Inflammatory macrophage treated with lipopolysaccharide for 4 hours (primary cell): ENCODE measurements at places on chromosomes 1 and 21.

- DNase-seq, result no peak
Measured at GRCh38 chr1:220299337-220299736, 27.1 kb upstream of the RAB3GAP2 start.

DNA sequence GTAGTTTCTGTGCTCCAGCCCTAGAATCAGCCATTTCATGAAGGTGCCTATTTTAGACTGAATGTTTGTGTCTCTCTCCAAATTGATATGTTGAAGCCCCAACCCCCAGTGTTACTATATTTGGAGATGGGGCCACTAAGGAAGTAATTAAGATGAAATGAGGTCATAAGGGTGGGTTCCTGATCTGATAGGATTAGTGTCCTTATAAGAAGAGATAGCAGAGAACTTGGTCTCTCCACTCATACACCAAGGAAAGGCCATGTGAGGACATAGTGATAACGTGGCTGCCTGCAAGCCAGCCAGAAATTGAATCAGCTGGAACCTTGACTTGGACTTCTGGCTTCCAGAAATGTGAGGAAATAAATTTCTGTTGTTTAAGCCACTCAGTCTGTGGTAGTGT lies 12.3 kb downstream of the RAVER2 start:
- no peak for DNase-seq

DNA sequence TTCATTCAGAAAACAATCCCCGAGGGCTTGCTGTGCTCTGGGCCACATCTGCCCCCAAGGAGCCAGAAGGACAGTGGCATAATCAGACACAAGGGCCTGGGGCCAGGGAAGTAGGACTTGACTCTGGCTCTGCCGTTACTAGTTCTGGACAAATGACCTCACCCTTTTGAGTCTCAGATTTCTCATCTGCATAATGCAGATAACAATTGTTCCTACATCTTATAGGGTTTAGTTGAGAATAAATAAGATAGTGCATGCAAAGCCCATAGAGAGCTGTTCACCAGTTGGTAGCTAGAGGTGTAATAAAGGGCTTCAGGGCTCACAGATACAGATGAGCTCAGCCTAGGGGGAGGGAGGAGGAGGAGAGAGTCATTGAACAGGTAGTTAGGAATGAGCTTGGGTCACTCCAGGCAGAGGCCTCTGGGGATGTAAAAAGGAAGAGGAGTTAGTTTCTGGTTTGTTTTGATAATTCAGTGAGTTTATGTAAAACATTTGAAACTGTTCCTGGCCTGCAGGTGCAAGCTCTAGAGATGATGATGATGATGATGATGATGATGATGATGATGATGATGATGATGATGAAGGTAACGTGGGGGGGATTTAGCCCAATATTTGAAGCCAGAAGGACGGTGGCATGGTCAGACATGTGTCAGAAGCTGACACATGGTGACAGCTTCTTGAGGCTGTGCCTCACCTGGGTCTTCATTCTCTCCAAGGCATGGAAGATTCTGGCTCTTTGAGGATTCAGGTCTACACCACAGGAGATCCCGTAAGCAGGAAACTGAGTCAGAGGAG lies 858 bp downstream of the LACTBL1 start:
- DNase-seq, result no peak

- DNase-seq, result peak; percentile 64
Measured at GRCh38 chr1:199701726-199702125, 325.8 kb upstream of the NR5A2 start.

GRCh38 chr1:3504151-3504821 lies 49.8 kb downstream of the ARHGEF16 start:
- peak; percentile 68 for DNase-seq

- no peak for DNase-seq
Measured at GRCh38 chr1:32924881-32925344, 23.7 kb upstream of the TMEM54 start.

DNA sequence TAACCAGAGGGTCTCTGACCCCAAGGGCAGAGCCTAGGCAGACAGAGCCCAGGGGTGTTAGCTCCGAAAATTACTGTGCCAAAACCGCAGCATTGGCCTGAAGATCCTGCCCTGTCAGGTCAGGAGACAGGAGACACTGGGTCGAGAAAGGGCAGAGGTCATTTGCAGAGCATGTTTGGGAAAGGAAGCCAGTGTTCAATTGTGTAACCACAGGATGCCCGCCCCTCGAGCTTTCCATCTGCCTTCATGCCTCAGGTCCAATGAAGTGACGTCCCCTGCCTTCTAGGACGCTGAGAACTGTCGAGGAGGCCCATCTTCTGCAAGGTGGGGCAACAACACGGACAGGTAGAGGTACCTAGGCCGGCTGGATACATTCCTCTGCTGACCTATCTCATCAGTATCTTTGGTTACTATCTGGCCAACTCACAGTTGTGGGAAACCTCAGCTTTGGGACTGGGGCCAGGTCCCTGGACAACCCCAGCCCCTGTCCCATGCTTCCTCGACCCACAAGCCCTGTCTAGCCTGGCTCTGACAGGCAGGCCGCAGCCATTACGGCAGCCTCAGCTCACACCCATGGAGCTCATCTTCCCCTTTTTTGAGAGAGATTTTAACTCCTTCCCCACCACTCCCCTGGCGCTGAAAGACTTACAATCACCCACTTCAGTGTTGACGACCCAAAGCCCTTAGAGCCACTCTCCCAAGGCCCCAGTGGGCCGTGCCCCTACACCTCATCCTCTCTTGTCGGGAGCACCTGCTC lies 1.3 kb downstream of the ARL8A start:
- DNase-seq, result peak; percentile 76

- DNase-seq, result no peak
Measured at GRCh38 chr1:152042030-152042429, 5.2 kb upstream of the S100A11 start.

DNA sequence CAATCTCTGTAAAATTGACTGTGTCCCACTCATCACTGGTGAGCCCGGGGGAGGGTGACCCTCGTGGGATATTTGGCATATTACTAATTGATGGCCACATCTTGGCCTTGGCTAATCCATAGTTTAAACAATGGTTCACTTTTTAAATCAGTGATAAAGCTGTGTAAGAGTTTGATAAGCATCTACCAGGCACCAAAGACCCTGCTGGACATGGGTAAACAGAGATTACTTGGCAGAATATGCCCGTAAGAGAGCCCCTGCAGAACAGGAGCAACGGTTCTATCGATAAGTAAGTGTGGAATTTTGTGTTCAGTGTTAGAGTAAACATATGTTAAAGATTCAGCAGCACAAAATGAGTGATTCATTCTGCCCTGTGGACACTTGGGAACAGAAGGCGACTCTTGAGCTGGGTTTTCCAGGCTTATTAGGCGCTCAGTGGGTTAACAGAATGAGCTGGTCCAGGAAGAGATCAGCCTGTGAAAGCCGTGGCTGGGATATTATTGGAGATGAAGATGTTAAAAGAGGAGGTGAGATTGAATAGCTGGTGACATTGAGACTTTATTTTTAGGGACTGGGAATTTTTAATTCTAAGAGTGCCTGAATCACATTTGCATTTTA lies 55.9 kb downstream of the CNST start:
- DNase-seq, result no peak

DNA sequence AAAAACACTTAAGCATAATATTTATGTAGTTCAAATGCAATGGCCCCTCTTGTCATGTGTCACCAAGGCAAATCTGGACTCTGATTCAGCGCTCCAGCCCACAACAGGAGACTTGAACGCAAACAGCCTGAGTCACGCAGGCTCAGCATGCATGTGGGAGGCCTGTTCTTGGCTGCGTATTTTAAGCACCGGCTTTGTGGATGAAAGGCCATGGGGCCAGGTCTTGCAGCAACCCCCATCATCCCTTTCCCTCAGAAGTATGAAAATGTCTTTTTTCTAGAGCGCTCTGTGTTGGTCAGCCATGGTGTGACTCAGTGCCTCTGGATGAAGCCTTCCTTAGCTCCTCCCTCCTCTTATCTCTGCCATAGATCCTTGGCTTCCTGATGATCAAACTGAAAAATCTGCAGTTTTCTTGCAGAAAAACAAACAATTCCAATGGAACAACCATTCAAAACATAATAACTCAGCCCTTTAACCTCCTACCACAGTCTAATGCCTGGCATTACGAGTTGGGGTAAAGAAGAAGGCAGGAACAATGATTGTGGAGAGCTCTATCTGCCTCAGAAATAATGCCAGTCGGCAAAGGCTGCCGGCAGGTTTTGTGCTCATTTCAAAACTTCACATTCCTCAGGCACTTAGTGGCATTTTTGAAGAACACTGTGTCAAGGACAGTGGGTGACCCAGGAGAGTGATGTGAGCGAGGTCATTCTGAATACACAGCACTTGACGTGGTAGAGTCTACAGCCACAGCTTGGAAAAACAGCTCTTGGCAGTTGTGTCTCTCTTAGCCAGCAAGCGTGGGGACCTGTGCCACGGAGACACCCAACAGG lies 167.5 kb downstream of the CLIC6 start:
- DNase-seq, result peak; percentile 99

GRCh38 chr1:4447778-4448420 lies 206.5 kb upstream of the AJAP1 start:
- DNase-seq, result no peak

- no peak for DNase-seq
Measured at GRCh38 chr1:207910591-207911354, at the start of gene CD34. CD34 (minus strand) TSS chr1:207911125; CDS start chr1:207911080, 45 bp downstream.

DNA sequence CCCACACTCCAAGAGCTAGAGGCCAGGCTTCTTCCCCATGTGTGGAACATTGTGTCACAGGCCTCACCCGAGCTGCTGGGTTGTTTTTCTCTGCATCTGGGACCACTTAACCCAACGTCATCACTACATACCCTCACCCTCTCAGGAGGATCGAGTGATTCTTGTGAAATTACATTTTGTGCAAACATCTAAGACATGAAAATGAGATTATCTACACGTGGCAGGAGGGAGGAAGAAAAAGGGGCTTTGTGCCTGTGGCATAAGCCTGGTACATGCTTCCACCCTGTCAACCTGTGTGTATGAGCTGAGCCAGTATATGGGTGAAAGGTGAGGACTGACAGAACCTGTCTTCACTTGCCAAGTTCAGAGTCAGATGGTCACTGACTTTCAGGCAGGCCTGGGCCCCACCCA lies 1.6 kb downstream of the CPT2 start:
- no peak for DNase-seq

DNA sequence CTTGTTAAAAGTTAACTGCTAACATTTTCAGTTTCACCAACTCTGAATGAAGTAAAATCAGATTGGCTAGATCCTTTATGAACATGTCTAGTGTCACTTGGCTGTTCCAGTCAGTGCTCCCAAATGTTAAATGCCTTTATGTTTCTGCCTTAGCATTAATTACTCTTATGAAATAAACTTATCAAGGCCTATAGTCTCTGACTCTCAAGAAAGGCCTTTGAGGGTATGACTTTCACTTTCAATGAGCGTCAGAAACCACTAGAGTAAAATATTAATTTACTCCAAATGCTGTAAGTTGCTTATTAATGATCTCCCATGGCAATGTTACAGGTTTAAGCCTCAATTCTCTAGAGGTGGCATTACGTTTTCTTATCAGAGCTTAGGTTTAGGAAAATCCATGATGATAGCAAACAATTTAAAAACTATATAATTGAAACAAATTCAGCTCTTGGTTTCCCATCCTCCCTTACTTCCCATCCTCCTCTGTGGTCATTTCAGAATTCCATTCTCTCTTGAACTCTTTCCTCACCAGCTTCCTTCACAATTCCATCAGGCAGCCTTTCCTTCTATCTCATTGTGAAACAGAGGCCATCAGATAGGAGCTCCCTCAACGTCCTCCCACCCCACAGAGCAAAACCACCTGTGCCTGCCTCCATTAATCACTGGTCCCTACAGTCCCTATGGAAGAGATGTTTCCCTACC lies 108.6 kb upstream of the COP1 start:
- DNase-seq, result no peak

DNA sequence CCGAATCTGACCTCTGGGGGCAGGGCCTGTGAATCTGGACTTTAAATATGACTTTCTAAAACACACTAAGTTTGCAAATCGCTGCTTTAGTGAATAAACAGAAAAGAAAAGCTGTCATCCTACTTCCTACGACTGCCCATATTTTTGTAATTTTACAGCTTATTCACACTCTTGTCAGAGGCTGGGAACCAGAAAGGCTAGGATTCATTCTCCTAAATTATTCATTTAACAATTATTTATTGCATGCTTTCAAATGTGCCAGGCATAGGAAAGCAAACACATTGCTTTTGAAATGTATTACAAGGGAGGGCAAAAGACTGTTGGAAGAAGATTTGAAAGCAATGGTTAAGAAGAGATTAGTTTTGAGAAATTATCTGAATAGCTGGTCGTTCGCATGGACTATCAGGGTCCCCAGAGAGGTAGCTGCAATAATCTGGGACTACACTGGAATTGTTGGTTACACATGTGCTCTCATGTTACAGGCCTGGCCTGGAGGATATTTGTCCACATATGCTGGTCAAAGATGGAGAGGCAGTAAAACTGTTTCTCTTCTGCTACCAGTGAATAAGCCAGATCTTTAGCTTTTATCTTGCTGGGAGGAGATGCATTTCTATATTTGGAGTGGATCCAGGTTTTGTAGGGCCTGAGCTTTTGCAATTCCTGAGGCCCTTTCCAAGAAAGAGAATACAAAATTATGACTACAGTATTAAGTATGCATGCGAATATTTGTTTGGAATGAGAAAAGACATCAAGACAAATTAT lies 29.6 kb upstream of the SFPQ start:
- no peak for DNase-seq

DNA sequence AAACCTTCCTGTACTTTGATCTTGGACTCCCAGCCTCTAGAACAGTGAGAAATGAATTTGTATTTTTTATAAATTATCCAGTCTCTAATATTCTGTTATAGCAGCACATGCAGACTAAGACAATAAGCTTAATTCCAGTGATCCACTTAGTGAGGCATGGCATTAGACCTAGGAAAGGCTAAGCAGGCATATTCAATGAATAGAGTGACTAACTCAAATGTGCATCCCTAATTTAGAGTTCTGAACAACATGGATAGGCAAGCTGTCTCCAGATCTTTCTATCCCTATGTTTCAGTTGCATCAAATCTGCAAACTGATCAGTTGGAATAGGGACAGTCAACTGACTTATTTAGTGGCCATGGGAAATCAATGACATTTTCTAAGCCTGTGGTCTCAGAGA lies 4.3 kb upstream of the ERICH3 start:
- DNase-seq, result no peak
